Esophagus squamous epithelium (tissue), 5 donors: ENCODE measurements at places on chromosomes 4 and X. TPM values are rescaled to one million over a fixed set of nuclear protein-coding genes. Genes with fewer than 3 reads are reported as not detected.

Gene GC
- not detected for total RNA-seq

Gene SEC24D
- 21.0 TPM for total RNA-seq

Gene FRAS1
- 3.1 TPM for total RNA-seq

Gene CFAP47
- total RNA-seq = not detected

Gene CSAG3
- not detected for total RNA-seq

Gene TMEM156
- 9.6 TPM for total RNA-seq

Gene TMSB15C
- 1.7 TPM for total RNA-seq

Gene HTRA3
- 6.4 TPM for total RNA-seq

Gene RHOXF2
- total RNA-seq = not detected

Gene CWH43
- 38.0 TPM for total RNA-seq

Gene RASL11B
- 0.95 TPM for total RNA-seq

Gene OTC
- total RNA-seq = not detected

Gene LGI2
- total RNA-seq = 3.8 TPM

Gene OPHN1
- 5.8 TPM for total RNA-seq

Gene BBS12
- total RNA-seq = 0.49 TPM

Gene KLF8
- total RNA-seq = 29.7 TPM

Gene DRP2
- not detected for total RNA-seq

Gene KIAA1210
- not detected for total RNA-seq

Gene DKC1
- total RNA-seq = 86.2 TPM

Gene HTR2C
- not detected for total RNA-seq

Gene CYLC1
- not detected for total RNA-seq

Gene DCAF16
- 15.0 TPM for total RNA-seq

Gene QRFPR
- total RNA-seq = 0.97 TPM

Gene ERAS
- not detected for total RNA-seq

Gene TRIM75
- total RNA-seq = not detected

Gene DCX
- 0.26 TPM for total RNA-seq

Gene DMRTC1B
- not detected for total RNA-seq

Gene CXCL10
- total RNA-seq = 0.53 TPM

Gene CTBP1
- 108 TPM for total RNA-seq

Gene DIPK2B
- 11.6 TPM for total RNA-seq

Gene ACE2
- total RNA-seq = 4.2 TPM

Gene SLIT2
- 4.1 TPM for total RNA-seq

Gene F9
- not detected for total RNA-seq

Gene AP1AR
- total RNA-seq = 21.2 TPM

Gene MAB21L2
- total RNA-seq = 0.23 TPM
